NCI-H187 treated with DMSO at 0.1 percent for 48 hours (cell line): ENCODE measurements at places on chromosomes 1 and 21.

- no peak for DNase-seq
These were observed 75.3 kb upstream of the COL6A1 start for GRCh38 chr21:45906196-45906805.

DNA sequence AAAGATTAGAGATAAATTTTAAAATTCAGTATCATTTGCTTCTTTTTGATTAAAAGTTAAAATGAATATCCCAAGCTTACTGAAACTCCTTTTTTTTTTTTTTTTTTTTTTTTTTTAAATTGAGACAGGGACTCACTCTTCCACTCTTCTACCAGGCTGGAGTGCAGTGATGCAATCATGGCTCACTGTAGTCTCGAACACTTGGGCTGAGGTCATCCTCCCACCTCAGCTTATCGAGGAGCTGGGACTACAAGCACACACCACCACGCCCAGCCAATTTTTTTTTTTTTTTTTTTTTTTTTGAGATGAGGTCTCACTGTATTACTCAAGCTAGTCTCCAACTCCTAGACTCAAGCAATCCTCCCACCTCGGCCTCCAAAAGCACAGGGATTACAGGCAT lies 92.1 kb upstream of the RGS18 start:
- DNase-seq = no peak

DNA sequence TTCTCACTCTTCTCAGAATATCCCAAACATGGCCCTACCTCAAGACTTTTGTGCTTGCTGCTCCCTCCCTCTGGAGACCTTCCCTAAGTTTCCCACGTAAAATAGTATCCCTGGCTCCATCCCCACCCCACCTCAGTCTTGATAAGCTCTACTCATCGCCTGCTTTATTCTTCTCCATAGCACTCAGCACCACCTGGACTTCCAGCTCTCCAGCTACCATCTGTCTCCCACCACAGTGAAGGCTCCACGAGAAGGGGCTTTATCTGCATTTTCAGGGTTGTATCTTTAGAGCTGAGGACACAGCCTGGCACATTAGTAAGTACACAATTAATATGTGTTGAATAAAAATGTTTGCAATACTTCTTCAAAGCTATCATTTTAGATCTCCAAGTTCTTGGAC lies 37.8 kb downstream of the MAB21L3 start:
- no peak for DNase-seq

DNA sequence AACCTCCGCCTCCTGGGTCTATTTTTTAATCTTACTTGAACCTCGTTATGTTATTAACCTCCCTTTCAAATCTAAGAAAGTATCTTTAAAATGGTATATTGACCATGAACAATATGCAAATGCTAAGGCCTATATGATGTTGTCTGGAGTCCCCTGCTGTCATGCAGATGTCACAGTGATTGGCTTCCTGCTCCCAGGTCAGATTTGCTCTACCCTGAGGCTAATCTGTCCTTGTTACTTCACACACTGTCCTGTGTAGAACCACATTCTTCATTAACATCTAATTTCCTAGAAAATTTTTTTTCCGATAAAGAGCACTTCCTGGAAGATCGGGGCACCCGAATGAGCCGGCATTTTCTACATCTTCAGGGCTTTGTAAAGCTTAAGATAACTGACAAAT lies 306.6 kb downstream of the MRPL39 start:
- DNase-seq = no peak

- no peak for DNase-seq
These were observed at the start of gene GBP1 for GRCh38 chr1:89065079-89065868. Gene GBP1, minus strand, starts transcription at chr1:89065208. Its CDS starts 1,974 bp downstream, at chr1:89063234.

DNA sequence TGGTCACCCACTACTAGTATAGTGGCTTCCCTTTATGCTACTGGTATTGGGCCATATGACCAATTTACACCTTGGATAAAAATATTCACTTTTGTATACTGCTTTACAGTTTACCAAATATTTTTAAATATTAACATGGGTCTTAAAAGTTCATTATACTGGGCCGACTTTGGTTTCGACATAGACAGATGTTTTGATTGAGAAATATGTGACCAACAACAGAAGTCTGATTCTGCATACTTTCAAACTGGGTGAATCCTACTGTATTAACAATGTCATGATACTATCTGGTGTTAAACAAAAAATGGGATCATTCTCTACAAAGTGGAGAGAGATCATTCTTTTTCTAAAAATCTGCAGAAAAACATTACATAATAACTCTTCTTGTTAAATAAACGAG lies 134.8 kb downstream of the AKT3 start:
- DNase-seq = no peak

DNA sequence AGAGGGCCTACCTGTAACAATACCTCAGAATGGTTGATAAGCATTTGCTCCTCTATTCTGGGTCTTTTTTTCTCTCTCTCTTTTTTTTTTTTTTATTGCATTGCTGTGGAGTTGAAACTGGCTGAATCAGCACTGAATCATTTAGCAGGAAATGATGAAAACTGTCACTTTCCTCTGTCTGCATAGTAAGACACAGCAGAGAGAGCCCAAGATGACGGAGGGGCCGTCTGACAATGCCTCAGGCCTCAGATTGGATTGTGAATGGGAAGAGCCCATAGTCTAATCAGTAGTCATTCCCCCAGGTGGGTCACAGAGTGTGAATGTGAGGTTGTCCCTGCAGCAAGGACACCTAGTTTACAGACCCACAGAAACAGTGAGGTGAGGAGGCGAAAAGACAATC lies 193.2 kb upstream of the PLXNA2 start:
- DNase-seq = no peak

- no peak for DNase-seq
These were observed 42.0 kb downstream of the PAPPA2 start for GRCh38 chr1:176504848-176505553.

GRCh38 chr1:31383967-31384366 lies 11.1 kb upstream of the FABP3 start:
- no peak for DNase-seq

DNA sequence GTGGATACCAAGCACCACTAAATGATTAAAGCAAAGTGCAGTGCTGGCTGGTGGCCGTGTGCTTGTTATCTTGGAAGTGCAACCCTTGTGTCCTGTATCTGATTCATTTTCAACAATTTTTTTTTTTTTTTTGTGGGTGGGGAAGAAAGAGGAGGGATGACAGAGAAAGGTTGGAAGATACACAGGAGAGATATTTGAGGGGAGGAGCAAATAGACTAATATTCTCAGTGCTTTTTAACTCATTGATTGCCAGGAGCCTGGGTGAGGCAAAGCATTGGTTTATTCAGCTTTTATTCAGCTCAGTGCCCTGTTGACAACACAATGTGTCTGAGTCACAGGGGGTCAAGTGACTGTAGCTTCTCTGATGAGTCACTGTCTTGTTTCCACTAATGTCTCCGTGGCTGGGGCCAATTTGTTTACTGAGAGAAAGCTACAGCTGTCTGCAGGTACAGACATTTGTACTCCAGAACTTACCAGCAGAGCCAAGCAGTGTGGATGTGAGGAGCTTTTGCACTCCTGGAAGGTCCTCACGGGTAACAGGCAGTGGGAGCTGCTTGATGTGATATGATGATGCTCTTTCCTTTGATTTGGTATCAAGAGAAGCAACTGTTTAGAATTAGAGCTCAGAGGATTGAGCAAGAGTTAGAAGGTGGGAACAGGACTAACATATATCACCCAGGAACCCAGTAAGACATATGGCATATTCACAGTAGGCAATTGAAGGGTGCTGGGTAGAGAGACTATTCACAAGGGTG lies 23.6 kb upstream of the DNM3 start:
- no peak for DNase-seq

GRCh38 chr1:75341537-75341936 lies 207.3 kb downstream of the LHX8 start:
- DNase-seq = no peak

GRCh38 chr1:107683683-107684082 lies 281.3 kb downstream of the VAV3 start:
- no peak for DNase-seq

- no peak for DNase-seq
These were observed 136.6 kb upstream of the IVNS1ABP start for GRCh38 chr1:185453496-185454192.

- no peak for DNase-seq
These were observed 2.4 kb upstream of the PPP1R15B start for GRCh38 chr1:204414016-204414415.

DNA sequence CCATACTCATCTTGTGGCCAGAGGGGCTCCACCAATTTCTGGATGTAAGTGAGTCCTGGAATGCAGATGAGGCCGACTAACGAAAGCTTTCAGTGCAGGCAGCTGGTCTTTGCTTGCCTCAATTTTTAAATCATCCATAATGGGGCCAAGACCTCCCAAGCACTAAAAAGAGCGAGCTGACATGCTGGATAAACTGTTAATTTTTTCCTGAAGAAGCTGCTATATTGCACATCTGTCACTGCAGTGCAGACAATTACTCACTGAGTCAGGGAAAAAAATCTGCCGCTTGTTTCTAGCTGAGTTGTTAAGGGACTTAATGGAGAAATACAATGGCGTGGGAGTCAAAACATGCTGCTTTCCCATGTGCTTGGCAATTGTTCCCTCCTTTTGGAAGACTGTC lies 205.5 kb downstream of the GPATCH2 start:
- DNase-seq = no peak

DNA sequence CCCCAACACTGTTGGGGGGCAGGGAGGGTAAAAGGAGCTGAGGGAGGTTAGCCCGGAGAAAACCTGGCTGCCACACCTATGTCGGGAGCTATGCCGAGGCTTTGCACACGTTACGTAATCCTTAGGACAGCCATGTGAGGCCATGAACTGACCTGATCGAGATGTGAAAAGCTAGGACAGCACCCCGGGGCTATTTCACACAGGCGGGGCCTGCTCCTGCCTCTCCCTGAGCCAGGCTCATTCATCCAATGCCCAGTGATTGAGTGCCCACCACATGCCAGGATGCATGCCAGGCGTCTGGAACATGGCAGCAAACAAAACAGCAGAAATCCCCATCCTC lies 30.2 kb downstream of the LDLRAP1 start:
- DNase-seq = no peak

- no peak for DNase-seq
These were observed 1.5 kb downstream of the TMEM240 start for GRCh38 chr1:1538989-1539309.

GRCh38 chr21:44801468-44802395 lies at the start of gene UBE2G2:
Gene UBE2G2, minus strand, starts transcription at chr21:44801820. Its CDS starts 72 bp downstream, at chr21:44801748.
- DNase-seq = no peak

DNA sequence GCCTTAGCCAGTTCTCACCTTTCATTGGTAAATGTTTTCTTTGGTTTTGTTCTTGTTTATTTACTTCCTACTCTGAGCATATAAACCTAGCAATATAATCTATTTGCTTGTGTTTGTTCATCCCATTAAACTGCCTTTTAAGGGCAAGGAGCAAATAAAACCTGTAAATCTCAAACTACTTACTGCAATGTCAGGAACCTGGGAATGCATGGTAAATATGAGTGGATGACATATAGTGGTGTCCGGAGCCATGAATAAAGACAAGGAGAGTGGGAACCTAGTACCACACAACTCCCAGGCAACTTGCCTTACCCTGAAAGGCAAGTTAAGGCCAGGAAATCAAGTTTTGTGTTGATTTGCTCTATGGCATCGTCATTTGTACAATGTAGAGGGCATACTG lies 1133.7 kb upstream of the NCAM2 start:
- no peak for DNase-seq

DNA sequence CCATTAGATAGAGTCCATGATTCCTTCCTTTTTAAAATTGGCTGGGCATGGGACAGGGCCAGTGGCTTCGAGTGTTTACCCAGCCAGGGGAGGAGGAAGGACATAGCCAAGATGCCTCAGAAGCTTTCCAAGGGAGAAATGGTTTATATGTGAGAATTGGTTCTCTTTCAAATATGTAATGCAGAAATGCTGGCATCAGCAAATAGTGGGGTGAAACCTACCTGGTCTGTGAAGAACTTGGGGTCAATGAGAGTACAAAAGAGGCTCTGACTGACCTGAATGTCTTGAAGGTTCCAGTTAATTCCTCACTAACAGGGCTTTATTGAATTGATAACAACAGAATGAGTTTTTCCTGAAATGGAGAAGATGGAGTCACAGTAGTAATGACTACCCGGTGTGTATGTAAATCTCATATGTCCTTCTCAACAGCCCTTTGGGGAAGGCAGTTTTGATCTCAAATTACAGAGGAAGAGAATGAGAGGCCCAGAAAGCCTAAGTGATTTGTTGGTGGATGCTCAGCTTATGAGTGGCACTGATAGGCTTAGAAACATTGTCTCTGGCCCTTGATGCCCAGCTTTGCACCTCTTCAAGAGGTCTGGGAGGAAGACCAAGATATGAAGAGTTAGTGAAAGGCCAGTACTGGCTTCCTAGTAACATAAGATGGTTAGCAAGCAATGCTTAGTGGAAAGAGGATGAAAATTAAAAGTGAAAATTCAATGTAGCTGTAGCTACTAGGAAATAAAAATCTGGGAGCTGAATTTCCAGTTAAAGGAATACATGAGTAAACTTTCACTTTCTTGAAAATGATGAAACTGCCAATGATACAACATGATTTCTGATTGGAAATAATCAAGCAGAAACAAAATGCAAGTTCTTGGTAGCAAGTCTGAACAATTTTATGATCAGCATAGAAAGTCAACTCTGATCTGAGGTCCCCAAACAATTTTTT lies 2.7 kb downstream of the ATF3 start:
- no peak for DNase-seq

DNA sequence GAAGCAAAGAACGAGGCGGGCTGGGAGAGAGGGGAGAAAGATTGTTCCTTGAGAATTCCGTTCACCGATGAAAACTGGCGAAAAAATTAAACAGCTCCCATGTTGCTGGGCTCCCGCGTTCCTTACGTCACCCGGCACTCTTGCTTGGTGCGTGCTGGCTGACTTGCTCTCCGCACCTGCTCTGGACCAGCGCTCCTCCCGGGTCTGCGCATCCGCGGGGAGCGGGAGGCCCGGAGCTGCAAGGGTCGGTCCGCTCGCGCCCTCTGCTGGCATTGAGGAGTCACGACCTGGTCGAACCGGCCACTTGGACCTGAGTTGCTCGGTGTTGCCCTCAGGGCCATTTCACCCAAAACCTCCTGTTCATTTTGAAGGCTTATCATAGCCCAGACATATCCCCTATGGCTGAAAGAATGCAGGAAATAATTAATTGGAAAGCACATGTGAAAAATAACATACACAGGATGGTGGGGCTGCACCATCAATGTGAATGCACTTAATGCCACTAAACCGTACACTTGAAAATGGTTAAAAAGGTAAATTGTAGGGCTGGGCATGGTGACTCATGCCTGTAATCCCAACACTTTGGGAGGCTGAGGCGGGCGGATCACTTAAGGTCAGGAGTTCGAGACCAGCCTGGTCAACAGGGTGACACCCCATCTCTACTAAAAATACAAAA lies 98.9 kb upstream of the BACE2 start:
- peak; percentile 48 for DNase-seq

- no peak for DNase-seq
These were observed 37.8 kb upstream of the GBP5 start for GRCh38 chr1:89310505-89310904.
